Cardiac fibroblast (primary cell): ENCODE measurements at places on chromosomes 11 and 22.

DNA sequence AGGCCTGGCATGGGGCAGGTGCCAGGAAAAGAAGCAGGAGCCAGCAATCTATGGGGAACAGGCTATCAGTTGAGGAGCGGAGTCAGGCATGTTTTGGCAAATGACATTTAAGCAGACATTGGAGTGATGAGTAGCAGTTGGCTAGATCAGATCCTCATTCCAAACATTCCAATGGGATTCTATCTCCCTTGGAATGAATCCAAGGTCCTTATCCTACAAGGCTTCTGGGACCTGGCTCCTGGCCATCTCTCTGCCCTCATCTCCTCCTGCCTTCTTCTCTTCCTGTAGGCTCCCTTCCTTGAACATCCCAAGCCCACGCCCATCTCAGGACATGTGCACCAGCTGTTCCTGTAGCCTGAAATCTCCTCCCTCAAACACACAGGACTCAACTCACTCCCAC lies 1074.5 kb downstream of the TBC1D22A start:
- DNase-seq = no peak

- DNase-seq = peak; percentile 61
These were observed 13.1 kb upstream of the RAB38 start for GRCh38 chr11:88188251-88188931.

DNA sequence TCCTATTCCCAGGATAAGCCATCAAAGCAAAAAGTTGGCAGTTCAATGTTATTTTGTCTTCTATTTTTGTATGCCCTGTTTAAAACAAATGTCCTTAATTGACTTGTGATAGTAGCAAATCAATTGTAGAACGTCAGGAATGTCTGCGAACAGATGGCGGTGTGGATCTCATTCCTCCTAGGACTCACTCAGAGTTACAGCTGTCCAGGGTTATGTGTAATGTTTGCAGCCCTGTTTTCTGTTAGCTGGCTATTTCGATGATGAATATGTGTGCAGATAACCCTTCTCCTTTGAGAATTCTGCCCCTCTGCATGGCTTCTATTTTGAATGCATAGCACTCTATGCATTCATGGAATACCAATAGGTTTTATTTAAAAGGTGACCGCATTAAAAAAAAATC lies 1248.0 kb upstream of the CNTN5 start:
- peak; percentile 34 for DNase-seq

DNA sequence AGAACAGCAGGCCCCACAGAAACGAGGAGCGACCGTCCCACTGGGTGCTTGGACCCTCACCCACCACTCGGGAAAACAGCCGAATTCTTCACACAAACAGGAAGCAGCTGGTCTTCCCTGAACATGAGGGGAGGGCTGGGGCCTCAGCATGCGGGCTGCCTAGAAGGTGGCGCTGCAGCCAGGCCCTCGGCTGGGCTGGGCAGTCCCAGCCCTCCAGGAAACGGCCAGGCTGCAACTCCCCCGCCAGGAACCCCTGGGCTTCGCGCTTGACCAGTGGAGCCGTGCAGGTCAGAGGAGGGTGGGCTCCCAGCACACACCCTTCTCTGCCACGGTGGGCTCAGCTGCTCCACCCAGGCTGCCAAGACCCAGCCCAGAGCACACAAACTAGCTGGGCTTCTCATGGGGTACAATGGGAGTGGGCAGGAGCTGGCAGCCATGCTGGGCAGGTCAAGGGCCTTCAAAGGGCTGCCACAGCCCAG lies 29.6 kb downstream of the IGF2 start:
- no peak for DNase-seq

- no peak for DNase-seq
These were observed 84.9 kb downstream of the WNT7B start for GRCh38 chr22:45891996-45892621.

DNA sequence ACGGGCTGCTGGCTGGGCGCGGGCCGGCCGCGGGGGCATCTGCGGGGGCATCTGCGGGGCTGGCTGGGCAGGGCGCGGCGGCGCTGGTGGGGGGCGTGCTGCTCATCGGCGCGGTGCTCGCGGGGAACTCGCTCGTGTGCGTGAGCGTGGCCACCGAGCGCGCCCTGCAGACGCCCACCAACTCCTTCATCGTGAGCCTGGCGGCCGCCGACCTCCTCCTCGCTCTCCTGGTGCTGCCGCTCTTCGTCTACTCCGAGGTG lies 194 bp downstream of the DRD4 start:
- DNase-seq = no peak

GRCh38 chr11:108895579-108896480 lies 231.0 kb downstream of the DDX10 start:
- peak; percentile 51 for DNase-seq

GRCh38 chr11:116794851-116795250 lies 3.2 kb upstream of the APOA5 start:
- DNase-seq = no peak

DNA sequence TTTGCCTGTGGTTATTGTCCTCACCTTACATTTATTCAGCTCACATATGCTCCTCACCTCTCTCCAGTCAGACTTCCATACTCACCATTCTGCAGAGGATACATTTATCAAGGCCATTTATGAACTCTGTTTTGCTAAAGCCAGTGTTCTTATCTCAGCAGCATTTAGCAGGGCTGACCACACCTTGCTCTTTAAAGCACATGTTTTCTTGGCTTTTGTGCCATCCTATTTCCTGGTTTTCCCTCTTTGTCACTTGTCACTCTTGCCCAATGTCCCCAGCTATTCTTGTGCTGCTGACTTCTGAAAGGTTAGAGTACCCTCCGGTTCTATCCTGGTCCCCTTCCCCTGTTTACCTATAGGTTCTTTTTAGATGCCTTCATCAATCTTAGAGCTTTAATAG lies 446.6 kb downstream of the NELL1 start:
- DNase-seq = no peak

DNA sequence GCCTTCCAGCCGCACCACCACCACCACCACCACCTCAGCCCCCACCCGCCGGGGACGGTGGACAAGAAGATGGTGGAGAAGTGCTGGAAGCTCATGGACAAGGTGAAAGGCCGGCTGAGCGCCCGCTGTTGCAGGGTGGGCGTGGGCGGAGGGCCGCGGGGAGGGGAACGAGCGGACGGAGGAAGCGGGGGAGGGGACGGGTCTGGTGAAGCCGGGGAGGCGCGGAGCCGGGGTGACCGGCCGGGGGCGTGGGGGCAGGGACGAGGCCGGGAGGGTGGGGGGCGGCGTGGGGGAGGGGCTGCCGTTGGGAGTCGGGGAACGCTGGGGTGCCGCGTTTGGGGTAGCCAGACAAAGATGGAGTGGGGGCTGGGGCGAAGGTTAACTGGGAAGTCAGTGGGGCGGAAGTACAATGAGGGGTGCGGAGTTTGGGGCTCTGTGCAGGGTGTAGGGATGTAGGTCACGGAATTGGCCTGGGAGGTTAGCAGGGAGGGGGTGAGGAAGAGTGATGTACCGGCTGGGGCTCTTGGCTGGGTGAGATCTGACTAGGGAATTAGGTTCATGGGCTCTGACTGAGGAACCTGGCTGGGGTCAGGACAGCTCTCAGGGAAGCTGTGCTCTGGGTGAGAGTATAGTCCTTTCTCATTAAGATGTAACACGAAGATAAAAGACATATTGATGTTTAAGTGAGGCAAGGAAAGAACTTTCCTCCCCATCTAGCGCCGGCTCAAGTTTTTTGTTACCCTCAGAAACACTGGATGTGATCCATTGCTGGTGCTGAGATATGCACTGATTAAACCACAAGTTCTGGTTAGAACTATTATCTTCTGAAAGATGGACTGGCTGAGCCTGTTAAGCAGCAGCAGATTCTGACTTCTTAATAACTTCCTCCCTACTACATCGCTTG lies 624 bp downstream of the CBL start:
- DNase-seq = peak; percentile 20
